Suprapubic skin (tissue), 4 donors: ENCODE measurements at places on chromosomes 6 and 20. TPM values are rescaled to one million over a fixed set of nuclear protein-coding genes. Genes with fewer than 3 reads are reported as not detected.

GRCh38 chr6:144252259-144252658 is 32.9 kb upstream of the UTRN start:
- DNase-seq: no peak

DNA sequence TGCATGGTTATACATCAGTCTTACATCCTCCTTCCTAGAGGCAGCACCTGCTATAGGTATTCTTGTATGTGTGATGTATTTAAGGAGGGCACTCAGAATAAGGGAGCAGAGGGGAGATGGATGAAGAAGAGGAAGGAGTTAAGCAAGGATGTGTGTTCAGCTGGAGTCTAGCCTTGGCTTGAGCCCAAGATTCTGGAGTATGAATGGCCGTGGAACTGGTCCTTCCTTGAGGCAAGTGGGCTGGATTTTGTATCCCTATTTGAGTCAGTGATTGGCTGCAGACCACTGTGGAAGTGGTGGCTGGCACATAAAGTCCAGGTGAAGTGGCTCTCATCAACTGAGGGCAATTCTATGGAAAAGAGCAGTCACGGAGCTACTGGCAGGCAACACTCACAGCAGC is 112.0 kb upstream of the RNF24 start:
- no peak for DNase-seq

GRCh38 chr20:36808317-36809257 is 35.0 kb upstream of the DSN1 start:
- peak; percentile 79 for DNase-seq

DNA sequence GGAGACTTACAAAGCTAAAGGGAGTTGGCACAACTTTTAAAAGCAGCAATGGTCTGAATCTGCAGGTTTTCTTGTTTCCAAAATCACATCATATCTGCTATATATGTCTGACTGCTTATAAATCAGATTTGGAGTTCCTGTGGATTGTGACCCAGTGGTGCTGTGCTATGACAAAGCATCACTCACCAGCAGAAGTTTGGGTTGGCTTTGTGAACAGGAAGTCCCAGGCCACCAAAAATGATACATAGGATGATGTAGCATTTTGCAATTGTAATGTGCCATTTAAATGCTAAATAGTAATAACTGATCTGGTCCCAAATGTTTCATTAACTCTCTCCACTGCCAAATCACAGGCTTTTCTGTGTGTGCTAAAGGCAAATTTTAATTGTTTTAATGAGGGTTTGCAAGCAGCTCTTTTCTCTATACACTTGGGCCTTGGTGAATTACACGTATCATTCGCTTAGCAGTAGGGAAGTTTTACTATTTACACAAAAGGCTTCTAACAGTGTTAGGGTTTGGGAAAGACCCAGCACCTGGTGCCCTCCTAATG is 60.8 kb downstream of the SYNDIG1 start:
- no peak for DNase-seq

DNA sequence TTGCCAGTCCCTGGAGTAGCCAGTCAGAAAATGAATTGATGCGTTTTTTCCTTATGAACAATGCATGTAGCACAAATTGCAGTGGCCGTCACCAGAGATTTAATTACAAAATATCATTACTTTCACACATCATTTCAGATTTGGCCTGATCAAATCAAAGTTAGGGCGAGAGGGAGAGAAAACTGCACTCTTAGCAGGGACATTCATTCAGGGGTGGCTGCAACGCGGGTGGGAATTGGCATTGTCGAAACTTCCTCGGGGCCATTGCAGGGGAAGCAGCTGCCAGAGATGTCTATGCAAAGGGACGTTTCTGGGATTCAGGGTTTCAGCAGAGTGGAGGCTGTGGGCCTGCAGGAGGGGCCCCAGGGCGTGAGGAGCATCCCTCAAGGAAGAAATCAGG is 76.5 kb upstream of the TOP1 start:
- DNase-seq: no peak

The MRS2 gene
- 12.4 TPM for total RNA-seq

- DNase-seq: no peak
Measured at GRCh38 chr6:60643870-60644269, 1642.2 kb downstream of the KHDRBS2 start.

- no peak for DNase-seq
Measured at GRCh38 chr20:63749597-63750508, 10.3 kb downstream of the SLC2A4RG start.

The PSORS1C1 gene
- total RNA-seq: 4.1 TPM

- DNase-seq: no peak
Measured at GRCh38 chr20:44153636-44154043, 33.3 kb downstream of the JPH2 start.

The FAM209A gene
- 1.8 TPM for total RNA-seq

DNA sequence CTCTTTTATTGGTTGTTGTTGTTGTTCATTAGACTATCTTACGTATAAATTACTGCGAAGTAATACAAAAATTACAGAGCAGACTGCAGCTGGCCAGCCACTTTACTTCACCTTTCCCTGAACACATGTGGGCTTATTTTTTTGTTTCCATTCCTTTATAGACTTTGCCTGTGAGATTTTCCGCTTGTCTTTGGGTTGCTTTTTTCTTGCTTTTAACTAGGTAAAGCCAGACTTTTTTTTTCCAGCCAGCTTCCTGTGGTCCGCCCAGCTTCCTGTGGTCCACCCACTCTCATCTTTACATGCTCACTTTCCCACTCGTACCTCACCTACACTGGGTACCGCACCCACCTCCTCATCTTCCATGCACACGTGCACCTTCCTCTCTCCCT is 79.0 kb downstream of the IPCEF1 start:
- DNase-seq: no peak

DNA sequence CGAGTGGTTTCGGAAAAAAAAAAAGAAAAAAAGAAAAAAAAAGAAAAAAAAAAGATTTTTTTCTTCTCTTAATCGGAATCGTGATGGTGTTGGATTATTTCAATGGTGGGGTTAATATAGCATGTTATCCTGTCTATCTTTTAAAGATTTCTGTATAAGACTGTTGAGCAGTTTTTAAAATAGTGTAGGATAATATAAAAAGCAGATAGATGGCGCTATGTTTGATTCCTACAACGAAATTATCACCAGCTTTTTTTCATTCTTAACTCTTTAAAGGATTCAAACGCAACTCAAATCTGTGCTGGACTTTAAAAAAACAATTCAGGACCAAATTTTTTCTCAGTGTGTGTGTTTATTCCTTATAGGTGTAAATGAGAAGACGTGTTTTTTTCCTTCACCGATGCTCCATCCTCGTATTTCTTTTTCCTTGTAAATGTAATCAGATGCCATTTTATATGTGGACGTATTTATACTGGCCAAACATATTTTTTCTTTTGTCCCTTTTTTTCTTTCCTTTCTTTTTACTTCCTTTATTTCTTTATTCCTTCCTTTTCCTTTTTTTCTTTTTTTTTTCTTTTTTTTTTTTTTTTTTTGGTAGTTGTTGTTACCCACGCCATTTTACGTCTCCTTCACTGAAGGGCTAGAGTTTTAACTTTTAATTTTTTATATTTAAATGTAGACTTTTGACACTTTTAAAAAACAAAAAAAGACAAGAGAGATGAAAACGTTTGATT is 3.6 kb downstream of the SOX4 start:
- DNase-seq: no peak

GRCh38 chr6:42693725-42694323 is 28.6 kb downstream of the PRPH2 start:
- DNase-seq: no peak

The VSX1 gene
- total RNA-seq: not detected

The MAK gene
- 0.49 TPM for total RNA-seq

- DNase-seq: no peak
Measured at GRCh38 chr6:117169064-117169665, 96.2 kb upstream of the VGLL2 start.

- no peak for DNase-seq
Measured at GRCh38 chr20:38307371-38308046, 3.6 kb downstream of the BPI start.

- no peak for DNase-seq
Measured at GRCh38 chr20:34407962-34408474, 44.9 kb downstream of the ITCH start.

The HLA-DQA2 gene
- total RNA-seq: 4.7 TPM

The TMEM200A gene
- 1.0 TPM for total RNA-seq

- DNase-seq: no peak
Measured at GRCh38 chr6:136769124-136769523, 23.2 kb downstream of the MAP3K5 start.

DNA sequence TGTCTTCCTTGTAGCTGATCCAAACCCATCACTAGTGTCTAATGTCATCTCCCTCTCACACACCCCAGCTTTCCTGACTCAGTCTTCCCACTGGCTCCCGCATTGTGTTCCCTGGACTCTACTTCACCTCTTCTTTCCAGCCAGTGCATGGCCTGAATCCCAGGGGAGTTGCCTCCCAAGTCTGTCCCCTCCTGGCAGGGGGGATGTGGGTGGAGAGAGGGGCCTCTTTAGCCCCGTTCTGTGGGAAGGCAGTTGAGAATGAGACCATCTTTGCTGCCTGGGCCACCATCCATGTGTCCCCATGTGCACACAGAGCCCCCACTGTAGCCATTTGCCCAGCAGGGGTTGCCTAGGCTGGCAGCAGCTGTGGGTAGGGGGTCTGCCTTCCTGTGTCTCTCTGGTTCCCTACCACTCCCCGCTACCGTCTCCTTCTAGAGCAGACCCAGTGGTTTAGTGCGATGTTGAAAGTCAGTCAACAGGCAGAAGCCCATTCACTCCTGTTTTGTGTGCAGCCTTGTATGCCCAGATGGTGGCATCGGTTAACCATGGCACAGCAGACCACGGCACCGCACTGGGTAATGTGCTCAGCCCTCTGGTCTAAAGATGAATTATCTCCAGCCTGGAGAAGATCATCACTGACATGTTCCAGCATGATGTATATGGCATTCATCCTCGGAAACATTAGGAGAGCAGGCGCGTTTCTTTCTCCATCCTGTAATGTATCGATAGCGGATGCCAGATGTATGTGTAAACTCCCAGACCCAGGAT is 178.8 kb upstream of the SNX9 start:
- DNase-seq: peak; percentile 63

The GHRH gene
- not detected for total RNA-seq

DNA sequence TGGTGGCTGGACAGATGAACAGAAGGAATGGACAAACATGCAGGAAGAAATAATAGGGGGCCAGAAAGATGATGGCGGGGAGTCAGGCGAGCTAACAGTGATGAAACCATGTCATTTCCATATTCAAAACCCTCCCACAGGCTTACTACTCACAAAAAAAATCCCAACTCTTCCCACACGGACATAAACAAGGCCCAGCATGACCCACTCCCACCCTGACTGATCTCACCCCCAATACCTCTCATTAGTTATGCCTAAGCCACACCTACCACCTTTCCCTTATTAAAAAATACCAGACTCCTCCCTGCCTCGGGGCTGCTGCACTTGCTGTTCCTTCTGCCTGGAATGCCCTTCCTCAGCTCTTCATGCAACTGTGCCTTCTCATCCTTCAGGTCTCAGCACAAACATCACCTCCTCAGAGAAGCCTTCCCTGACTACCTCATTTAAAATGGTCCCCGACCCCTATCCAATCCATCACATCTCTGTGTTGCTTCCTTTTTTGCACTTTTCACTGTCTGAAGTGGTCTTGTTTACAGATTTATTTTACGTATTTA is 145.8 kb downstream of the PREX1 start:
- no peak for DNase-seq

- no peak for DNase-seq
Measured at GRCh38 chr6:129262661-129263060, 379.7 kb downstream of the LAMA2 start.

DNA sequence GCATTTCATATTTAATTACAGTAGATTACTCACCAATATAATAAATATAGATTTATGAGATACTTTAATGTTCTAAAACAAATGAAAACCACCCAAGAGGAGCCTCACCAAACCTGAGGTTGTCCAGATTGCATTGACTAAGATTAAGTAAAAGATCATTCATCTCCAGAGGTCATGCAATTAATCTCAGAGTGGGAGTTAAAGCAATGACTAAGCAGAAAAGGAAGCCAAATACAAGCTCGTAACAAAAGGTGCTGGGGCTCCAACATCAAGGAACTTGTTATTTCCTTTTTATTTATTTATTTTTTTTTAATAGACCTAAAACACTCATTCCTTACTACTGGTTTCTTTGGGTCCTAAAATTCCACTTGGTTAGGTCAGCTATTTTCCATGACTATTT is 57.7 kb downstream of the RSPO3 start:
- no peak for DNase-seq

GRCh38 chr20:44594730-44595129 is 12.4 kb downstream of the PKIG start:
- no peak for DNase-seq

The STAU1 gene
- 79.1 TPM for total RNA-seq

The SRMS gene
- not detected for total RNA-seq

DNA sequence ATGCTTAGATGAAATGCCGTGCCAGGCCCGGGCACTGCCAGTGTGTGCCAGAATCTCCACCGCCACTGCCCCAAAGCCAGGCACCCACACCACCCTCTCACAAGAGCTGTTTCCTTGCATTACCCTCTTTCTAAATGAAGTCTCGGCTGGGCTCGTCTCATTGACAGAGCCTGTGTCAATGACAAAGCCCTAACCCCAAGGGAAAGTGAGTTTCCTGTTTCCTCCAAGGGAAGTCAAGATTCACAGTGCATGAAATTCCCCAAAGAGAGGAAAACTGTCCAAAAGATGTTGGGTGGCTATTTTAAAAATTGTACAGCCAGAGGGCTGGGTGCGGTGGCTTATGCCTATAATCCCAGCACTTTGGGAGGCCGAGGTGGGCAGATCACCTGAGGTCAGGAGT is 75.4 kb upstream of the AKAP12 start:
- no peak for DNase-seq

The HRH3 gene
- not detected for total RNA-seq

DNA sequence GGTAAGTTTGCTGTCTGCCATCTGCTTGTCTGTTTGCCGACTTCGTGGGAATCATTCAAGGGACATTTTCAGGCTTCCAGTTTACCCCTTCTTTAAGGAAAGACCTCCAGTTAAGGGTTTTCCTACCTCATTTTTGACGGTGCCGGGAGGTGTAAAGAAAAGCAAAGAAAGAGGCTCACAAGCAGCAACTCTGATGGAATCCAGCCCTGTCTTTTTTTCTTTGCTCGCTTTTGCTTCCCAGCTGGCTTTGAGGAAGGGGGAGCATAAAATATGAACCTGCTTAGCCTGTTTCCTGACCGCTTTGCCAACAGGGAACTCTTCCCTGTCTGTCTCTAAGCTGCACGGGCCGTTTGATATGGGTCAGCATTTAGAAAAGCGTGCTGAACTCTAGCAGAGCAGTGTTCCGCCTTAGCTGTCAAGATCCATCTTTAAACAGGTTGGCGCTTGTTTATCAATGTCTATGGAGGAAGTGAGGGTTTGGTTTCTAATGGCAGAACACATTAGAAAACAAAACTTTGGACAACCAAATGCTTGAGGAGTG is 13.8 kb downstream of the SYTL3 start:
- no peak for DNase-seq

GRCh38 chr6:6998194-6998569 is 109.6 kb upstream of the RREB1 start:
- DNase-seq: no peak
